Thymus (tissue), 14 donors: ENCODE measurements at places on chromosomes 4 and X. TPM values are rescaled to one million over a fixed set of nuclear protein-coding genes. Genes with fewer than 3 reads are reported as not detected.

DNA sequence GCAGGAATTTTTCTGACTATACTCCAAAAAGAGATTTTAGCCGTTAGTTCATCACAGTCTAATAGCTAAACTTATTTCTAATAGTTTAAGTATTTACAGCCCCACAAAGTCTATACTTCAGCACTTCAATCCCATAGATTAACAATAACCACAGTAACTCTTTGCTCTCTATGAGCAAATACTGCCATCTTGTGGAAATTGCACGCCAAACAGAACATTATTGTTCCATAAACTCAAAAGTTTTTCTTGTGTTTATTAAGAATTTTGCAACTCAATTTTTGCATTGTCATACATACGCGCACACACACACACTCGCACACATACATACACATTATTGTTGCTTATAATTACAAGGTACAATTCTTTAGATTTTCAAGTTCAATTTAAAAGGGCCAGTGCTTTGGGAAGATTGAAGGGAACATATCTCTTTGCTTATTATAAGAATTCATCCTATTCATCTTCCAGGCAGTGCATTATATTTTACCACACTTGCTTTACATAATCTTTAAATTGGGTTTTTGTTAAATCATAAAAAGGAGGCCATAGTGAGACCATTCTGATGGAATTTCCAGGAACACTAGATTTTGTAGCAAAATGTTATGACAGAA lies 63.8 kb upstream of the ATOH1 start:
- H3K36me3 ChIP-seq = no peaks in the 10 kb centered on the region
- DNase-seq = no peak
- no peak overlapping the region for H3K27ac ChIP-seq
- H3K27me3 ChIP-seq = no peaks in the 10 kb centered on the region
- H3K4me3 ChIP-seq = no peak overlapping the region

SMIM20 gene
- 65.3 TPM for polyA plus RNA-seq

- peak within 1 kb of the TSS; percentile 91 for H3K4me3 ChIP-seq
- peak; percentile 78 for DNase-seq
- no peaks in the 10 kb centered on the region for H3K27me3 ChIP-seq
- no peaks in the 10 kb centered on the region for H3K36me3 ChIP-seq
- H3K4me1 ChIP-seq = peaks cover 8% of the 10 kb centered on the region
- peak within 1 kb of the TSS; percentile 87 for H3K27ac ChIP-seq
Observed at GRCh38 chr4:129095811-129096454, at the start of gene C4orf33. Gene C4orf33 (plus strand): TSS chr4:129096152. CDS start chr4:129102611, 6,459 bp downstream.

DNA sequence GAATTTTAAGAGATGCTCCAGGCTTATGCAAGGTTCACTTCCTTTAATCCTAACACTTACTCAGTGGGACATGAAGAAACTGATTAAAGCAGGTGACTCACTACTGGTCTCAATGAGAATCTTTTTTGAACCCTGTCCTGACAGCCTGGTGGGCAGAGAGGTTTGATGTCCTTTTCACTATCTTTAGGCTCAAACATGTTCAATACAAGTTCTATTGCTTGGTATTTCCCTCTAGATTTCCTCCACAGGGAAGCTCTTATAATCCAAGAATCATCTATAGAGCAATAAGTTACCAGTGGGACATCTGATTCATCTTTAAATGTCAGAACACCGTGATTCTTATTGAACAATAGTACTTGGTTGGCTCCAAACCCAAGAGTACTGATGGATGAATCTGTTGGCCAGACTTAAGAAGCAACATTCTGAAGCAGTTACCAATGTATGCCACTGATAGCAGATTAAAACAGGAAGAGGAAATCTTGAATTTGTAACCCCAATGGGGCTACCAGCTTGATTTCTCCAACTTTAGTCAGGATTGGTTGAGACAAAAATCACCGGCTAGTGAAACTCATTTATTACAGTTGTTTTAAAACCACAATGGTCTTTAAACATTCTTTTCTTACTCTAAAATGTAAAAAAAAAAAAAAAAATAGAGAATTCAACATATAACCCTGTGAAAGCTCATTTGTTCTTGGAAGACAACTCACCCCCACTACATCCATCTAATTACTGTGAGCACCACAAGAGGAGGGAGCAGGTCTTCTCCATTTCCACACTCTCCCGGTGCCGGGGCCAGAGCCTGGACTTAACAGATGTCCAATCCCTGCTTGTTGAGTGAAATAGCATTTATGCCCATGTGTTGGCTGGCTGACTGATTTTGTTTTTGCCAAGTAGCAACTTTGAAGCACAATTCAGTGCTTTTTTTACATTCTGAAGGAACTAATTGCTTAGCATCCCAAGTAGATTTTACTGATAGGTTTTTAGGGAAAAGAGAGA lies 43.3 kb downstream of the FGFBP1 start:
- H3K27me3 ChIP-seq = no peaks in the 10 kb centered on the region
- H3K4me1 ChIP-seq = peaks cover 3% of the 10 kb centered on the region
- DNase-seq = no peak
- H3K4me3 ChIP-seq = no peak overlapping the region
- no peaks in the 10 kb centered on the region for H3K36me3 ChIP-seq

UGDH gene
- polyA plus RNA-seq = 11.7 TPM

DNA sequence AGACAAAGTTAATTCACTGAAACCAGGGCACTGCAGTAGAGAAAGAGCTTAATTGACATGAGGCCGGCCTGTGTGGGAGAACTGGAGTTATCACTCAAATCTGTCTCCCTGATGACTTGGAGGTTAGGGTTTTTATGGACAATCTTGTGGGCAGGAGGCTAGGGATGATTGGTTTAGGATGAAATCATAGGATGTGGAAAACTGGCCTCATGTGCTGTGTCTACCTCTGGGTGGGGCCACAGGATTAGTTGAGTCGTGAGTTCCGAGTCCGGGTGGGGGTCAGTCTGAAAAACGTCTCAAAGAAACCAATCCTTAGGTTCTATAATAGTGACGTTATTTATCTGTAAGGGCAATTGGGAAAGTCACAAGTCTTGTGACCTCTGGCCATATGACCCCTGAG lies 68.1 kb downstream of the UCHL1 start:
- H3K27me3 ChIP-seq = no peaks in the 10 kb centered on the region
- no peak overlapping the region for H3K4me3 ChIP-seq
- H3K4me1 ChIP-seq = no peaks in the 10 kb centered on the region
- no peak for DNase-seq
